ENCODE measurements at places on chromosomes 11 and 22.

DNA sequence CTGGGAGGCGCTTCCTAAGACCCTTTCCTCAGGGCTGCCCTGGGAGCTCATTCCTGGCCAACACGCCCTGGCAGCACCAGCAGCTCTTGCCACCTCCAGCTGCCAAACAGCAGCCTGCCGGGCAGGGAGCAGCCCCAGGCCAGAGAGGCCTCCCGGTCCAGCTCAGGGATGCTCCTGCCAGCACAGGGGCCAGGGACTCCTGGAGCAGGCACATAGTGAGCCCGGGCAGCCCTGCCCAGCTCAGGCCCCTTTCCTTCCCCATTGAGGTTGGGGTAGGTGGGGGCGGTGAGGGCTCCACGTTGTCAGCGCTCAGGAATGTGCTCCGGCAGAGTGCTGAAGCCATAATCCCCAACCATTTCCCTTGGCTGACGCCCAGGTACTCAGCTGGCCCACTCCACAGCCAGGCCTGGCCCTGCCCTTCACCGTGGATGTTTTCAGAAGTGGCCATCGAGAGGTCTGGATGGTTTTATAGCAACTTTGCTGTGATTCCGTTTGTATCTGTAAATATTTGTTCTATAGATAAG, 7.6 kb downstream of the SLC39A13 start:
- DNase-seq = peak; percentile 90

DNA sequence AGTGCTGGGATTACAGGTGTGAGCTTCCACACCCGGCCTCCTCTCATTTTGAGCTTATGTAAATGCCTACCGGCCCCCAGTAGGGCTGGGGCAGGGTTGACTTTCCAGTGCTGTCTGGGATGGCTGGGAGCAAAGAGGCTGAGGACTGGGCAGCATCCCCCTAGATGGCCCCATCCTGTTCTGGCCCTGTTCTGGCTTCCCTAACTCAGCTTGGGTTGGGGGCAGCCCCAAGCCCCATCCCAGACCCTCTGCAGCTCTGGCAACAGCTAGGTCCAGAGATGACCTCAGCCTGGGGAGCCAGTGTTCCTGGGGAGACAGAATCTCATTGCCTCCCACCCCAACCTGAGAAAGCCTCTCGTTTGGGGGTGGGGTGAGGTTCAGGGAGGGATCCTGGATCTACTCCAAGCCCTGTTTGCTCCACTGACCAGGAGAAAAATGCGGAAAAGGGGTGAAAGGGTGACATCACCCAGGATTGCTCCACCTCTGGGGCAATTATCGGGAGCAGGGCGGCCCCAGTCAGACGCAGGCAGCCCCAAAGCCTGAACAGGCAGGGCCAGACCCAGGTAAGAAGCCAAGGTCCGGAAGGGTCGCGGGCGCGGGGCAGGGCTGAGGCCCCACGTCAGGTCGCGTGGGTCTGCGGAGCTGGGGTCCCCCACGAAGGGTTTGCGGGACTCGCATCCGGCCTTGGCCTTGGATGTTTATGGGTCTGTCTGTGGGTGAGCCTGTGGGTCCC, at the start of gene PNPLA2:
TSS of gene PNPLA2 (plus strand) at position 519 of the 733 bp plus-strand sequence. CDS start 805 bp downstream, outside the sequence.
- DNase-seq = no peak

DNA sequence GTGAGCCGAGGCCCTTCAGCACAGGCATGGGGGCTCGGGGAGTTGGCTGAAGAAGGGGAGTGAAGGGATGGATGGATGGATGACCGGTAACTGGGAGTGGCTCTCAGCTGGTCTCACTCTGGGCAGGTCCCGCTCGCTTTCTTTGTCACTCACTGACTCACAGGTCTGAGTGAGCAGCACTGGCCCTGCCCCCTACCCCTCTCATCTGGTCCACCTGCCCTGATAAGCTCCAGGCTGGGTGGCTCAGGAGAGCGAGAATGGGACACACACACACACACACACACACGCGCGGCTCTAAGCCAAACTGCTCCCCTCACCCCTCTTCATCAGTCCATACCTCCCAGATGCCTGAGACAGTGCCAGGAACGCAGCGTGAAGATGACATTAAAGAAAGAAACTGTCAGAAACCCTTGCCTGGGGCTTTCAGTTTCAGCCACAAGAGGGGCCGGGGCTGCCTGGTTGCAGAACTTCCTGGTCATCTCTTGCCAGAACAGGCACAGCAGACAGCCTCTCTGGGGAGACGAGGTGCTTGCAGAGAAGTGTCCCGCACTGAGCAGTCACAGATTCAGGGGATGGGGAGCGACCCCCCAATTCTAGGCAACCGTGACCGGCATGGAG, 16.5 kb upstream of the SHISAL1 start:
- DNase-seq = no peak

GRCh38 chr11:68012044-68012842, 2.1 kb downstream of the ALDH3B1 start:
- DNase-seq = no peak

DNA sequence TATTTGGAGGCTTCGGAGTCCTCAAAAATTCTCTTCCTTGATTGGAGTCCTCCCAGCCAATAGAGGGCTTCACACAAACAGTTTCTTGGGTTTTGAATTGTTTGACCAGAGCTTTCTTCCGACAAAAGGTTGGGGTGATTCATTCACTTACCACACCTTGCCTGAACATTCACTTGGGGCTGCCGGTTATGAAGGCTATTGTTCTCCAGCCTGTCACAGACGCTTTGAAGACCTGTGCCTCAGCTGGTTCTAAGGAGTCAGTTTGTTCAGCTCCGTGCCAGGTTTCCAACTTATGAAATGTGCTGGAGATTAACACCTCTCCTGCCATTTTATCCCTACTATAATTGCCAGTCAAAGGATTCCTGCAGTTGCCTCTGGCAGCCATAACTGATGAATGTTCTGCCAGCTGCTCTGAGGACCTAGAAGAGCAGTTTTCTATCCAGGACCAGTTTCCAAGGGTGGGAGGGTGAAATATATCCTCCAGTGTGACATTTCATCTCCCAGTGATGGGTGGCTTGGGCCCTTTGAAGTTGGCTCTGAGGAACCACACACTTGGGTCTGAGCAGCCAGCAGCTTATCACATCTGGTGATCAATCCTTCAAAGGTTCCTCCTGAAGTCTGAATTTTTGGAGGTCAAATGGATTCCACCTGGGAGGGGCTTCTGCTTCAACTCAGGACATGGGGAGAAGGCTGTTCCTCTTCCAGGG, 31.4 kb downstream of the LIMK2 start:
- no peak for DNase-seq

DNA sequence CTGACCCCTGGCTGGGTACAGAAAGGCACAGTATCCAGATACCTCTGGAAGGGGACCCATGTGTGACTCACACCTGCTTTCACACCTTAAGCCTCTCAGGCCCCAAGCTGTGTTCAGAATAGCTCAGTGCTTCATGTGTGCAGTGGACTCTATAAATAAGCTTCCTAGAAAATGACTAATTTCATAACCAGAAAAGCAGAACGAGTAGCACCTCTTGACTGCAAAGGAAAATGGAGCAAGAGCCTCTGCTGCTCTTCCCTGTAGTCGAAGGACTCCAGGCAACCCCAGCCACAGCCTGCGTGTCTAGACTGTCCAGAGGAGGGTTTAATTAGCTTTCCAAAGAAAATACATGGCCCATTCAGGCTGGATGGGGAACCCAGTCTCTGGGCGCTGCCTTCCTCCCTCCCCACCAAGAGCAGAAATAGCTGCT, 23.1 kb downstream of the PTPN5 start:
- DNase-seq = no peak

DNA sequence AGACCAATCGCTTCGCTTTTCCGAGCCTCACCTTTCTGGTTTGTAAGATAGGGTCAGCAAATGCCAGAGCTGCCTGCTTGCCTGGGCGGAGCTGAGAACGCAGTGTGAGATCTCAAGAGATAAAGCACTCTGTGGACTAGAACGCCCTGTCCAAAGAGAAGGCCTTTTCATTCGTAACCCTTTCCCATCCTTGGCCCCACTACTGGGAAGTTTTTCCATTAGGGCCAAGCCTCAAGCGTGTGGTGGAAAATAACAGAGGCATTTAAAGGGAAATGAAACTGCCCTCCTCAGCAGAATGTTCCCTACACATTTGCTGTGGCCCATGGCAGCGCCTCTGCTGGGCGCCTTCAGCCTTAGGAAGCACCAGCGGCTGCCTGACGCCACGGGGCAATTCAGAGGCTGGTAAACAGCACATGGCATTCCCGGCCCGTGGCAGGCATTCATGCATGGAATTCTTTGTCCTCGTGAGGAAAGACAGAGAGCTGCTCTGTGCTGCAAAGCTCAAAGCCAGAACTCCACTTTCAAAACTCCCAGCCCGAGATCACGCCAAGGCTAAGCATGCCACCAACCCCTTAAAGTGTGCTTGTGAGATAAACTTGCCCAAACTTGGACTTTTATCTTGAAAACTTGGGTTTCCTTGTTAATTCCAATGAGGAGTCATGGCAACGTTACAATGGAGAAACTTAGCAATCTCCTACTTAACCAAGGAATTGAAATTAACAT, 38.1 kb downstream of the AHNAK start:
- DNase-seq = peak; percentile 75

- no peak for DNase-seq
These were observed 369.6 kb downstream of the TENM4 start for GRCh38 chr11:79071190-79071589.

DNA sequence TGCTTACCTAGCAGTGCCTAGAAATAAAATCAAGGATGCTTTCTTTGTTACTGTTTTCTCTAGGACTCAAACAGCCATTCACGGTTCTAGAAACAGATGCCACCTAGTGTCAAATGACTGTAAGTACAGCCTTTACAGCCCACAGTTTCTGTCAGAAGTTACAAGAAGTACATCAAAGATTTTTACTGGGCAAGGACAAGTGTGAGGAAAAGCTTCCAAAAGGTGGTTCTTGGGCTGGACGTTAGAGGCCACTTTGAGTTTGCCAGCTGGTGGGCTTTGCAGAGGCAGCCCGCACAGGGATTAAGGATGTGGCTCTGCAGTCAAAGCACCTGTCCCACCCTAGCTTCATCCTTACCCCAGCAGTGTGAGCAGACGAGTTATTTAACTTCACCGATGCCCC, 6.9 kb downstream of the KMT5B start:
- peak; percentile 50 for DNase-seq

DNA sequence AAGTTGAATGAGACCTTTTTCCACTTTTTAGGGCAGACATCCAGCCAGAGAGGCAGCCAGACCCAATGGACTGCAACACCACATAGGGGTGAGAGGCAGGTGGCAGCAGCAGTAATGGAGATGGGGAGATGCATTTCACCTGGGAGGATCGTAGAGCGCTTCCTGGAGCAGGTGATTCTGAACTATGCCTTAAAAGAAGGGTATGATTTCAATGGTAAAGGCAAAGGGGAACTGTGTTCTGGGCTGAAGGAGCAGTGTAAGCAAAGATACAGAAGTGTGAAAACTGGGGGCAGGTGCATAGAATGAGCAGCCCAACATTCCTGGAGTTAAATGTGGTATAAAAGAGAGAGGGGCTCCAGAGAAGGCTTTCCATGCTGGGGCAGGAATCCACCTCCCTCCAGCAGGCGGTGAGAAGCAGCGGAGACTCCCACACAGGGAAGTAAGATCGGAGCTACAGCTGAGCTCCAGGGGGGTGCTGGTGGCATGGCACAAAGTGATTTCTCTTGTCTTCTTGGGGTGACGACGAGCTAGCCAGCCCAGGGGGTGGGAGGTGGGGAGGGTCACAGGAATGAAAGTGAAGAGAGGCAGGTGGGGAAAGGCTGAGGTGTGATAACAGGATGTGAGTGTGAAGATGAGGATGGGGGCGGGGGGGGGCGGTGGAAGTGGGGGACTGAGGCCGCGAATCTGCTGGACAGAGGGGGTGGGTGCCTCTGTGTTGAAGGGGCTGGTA, 4.3 kb upstream of the SERHL2 start:
- DNase-seq = no peak

DNA sequence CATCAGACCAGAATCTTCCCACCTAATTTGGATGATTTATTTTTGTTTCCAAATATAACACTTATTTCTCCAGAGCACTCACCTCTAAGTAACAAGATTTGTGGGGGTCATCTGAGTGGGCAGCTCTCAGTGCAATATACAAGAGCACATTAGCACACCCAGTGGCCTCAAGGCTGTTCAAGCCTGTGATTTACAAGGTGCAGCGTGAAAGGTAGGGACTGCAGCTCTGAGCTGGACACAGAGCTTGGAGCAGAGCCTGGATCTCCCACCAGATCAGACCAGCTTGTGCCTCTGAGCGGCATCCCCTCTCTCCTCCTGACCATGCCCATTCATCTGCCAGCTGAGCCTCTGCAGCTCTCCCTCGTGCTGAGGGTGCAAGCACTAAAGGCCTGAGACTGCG, 323.3 kb upstream of the ZC3H12C start:
- DNase-seq = no peak

All from right forelimb (tissue), 1 donor.